ENCODE measurements at places on chromosomes 4 and X.

DNA sequence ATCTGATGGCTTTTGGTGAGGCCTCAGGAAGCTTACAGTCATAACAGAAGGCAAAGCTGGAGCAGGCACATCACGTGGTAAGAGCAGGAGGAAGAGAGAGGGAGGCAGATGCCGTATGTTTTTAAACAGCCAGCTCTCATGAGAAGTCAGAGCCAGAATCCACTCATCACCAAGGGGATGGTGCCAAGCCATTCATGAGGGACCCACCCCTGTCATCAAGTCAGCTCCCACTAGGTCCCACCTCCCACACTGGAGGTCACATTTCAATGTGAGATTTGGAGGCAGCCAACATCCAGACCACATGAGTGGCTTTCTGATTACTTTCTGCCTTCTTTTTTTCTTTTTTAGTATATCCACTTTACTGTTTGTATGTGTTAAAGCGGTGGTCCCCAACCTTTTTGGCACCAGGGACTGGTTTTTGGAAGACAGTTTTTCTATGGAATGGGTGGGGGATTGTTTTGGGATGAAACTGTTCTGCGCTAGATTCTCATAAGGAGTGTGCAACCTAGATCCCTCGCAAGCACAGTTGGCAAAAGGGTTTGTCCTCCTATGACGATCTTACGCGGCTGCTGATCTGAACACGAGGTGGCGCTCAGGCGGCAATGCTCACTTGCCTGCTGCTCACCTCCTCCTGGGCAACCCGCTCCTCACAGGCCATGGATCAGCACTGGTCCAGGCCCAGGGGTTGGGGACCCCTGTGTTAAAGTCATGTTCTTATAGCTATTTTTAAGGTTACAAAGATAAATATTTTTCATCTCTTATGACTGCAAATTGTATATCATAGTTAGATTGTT, 61.7 kb downstream of the SLIT2 start:
- no peak for DNase-seq

- no peak for DNase-seq
Measured at GRCh38 chr4:173522160-173522950, 7.7 kb downstream of the HAND2 start.

DNA sequence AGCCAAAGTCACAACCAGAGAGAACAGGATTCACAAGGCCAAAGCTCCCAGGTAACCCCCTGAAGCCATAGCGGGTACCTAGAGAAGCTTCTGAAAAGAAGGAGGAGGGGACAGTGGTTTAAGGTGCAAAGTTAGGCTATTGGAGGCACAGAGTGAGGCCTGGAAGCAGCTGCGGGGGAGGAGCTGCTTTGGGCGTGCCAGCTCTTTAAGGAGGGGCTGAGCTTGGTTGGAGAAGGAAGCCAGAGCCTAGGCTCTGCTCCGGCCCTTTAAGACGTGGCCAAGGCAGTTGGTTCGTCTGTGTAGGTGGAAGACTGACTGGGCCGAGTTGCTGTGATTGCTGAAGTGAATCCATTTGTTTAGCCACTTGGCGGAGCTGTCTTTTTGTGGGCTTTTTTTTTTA, 1.5 kb downstream of the KLF8 start:
- DNase-seq: no peak

GRCh38 chr4:16090096-16090705, 6.4 kb upstream of the PROM1 start:
- DNase-seq: no peak

DNA sequence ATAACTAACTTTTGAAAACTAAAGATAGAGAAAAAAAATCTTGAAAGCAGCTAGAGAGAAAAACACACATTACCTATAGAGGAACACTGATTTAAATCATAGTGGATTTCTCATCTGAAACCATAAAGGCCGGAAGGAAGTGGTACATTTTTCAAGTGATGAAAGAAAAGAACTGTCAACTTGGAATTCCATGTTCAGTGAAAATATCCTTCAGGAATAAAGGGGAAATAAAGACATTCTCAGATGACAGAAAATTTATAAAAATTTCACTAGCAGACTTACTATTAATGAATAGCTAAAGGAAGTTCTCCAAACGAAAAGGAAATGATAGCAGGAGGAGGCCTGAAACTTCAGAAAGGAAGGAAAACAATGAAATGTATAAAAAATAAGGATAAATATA, 7.6 kb upstream of the JADE3 start:
- DNase-seq: no peak

DNA sequence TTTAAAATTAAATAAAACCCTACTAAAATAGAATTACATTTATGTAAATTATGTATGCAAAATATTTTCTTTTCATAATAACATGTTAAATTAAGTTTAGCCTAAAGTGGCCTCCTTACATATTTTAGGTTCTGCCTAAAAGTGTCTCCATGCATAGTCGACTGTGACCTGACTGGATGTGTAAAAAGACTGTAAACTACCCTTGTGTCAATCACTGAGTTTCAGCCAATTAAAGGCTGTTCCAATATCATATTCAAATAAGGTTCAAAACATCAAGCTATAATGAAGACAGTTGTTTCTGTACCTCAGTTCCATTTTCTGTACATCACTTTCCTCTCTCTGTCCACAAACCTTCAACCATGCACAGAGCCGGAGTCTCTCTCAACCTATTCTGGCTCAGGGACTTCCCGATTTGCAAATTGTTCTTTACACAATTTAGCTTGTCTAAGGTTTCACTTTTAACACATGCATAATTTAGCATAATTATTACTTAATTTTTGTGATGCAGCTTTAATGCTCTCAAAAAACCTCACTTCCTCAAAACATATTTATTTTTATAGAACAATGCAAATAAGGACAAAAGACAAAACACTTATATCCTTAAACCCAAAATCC, 60.1 kb downstream of the SH3RF1 start:
- DNase-seq: no peak

DNA sequence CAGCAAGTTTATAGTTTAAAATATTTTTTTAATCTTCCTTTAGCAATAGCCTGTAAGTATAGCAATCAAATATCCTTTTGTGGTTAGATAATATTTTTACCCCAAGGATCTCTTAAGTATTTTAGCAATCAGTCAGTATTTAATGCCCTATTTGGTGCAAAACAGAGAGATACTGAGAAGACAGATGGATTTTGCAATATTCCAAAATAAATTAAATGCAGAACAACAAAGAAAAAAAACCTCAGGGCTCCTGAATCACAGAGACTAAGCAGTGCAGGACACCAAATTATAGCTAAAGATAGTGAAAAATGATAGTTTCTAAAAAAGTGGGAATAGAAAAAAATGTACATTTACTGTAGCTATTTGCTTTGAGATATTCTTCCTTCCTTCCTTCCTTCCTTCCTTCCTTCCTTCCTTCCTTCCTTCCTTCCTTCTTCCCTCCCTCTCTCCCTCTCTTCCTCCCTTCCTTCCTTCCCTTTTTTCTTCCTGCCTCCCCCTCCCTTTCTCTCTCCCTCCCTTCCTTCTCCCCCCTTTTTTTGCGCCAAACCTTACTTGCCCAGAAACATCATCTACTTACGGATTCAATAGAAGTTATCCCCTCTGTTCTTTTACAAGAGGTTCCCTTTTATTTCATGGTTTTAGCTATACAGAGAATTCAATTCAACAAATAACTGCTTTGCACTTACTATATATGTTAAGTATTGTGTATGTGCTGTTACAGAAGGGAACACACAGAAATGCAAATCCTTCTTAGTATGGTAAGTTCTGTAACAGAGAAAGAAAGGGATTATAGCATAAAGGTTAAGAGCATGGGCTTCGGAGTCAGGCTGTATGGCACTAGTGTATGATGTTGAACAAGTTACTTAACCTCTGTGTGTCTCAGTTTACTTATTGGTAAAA, 219.0 kb downstream of the CPE start:
- DNase-seq: no peak

DNA sequence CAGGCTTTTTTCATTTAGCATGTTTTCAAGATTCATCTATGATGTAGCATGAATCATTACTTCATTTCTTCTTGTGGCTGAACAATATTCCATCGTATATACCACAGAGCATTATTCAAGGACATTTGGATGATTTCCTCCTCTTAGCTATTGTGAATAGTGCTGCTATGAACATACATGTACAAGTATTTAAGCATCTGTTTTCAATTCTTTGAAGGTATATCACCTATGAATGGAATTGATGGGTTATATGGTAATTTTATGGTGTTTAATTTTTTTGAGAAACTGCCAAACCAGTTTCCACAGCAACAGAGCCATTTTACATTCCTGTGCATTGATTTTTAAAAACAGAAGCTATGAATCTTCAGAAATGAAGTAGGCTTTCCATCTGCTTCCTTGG, 36.1 kb upstream of the WDR19 start:
- DNase-seq: no peak

DNA sequence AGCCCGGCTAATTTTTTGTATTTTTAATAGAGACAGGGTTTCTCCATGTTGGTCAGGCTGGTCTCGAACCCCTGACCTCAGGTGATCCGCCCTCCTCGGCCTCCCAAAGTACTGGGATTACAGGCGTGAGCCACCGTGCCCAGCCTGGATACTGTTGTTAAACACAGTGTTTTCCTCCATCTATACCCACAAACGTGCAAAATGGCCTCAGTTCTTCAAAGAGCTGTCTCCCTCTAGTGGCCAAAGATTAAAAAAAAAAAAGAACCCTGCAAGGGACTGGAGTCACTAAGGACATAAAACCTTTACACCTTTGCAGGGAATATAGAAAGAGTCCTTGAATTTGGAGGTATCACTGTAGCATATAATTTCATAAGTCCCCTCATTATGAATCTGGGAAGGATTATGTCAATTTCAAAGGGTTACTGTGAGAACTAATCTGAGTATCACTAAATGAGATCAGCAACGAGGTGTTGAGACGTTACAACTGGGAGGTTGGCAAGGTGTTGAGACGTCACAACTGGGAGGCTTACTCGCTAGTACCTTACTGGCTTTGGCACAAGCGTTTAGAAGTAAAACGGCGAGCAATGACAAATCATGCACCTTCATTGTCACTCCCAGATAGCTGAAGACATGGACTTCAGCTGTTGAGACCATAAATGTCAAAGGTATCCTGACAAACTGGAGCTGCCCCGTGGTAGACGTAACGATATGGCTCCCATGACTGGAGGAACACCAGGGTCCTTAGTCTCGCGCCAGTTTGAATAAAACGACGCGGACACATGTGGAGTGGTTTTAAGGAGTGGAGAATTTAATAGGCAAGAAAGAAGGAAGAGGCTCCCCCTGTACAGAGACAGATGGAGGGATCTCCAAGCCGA, 33.4 kb upstream of the ENPP6 start:
- DNase-seq: no peak

DNA sequence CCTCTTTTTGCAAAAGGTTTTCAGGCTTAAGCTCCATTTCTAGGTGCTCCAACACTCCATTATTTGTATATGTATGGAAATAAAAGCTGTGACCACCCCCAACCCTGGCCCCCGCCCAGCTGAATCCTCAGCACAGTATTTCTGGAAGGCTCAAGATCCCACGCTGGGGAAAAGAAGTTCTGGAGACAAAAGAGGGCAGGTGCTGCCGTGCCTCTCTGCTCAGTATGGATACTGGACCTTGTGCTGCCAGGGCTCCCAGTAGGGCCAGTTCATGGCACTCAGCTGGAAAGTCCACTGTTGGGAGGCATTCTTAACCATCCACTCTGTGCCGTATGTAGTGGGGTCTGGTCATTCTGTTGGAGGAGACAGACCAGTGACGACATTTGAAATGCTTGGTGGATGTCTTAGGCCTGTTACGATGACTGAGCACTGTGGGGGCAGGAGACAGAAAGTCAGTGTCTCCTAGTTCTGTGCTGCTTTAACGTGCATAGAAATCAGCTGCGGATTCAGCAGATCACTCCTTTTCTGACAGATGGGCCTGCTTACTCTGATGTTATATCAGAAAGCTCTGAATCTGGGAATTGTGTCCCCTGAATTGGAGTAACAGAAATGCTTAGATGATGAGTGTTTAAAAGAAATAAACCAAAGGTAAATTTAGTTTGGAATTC, 48.4 kb upstream of the MSANTD1 start:
- no peak for DNase-seq

- DNase-seq: no peak
Measured at GRCh38 chr4:154435895-154436294, 55.7 kb downstream of the DCHS2 start.

DNA sequence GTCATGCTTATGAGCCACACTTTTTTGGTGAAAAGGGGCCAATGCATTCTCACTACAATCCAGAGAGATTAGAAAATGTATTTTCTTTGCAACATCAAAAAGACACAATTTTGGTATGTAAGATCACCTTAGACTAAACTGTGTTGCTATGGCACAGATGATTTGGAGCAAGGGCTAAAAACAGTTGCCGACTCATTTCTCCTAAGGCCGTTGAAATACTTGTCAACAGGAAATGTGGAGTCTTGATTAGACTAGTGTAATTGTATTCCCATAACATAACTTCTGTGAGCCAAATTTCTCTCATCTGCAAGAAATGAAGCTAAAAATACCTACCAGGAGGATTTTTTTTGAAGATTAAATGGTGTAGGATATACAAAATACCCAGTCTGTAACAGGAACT, 2547.7 kb downstream of the ARAP2 start:
- no peak for DNase-seq

GRCh38 chr4:3607690-3608552, 75.7 kb upstream of the LRPAP1 start:
- no peak for DNase-seq

DNA sequence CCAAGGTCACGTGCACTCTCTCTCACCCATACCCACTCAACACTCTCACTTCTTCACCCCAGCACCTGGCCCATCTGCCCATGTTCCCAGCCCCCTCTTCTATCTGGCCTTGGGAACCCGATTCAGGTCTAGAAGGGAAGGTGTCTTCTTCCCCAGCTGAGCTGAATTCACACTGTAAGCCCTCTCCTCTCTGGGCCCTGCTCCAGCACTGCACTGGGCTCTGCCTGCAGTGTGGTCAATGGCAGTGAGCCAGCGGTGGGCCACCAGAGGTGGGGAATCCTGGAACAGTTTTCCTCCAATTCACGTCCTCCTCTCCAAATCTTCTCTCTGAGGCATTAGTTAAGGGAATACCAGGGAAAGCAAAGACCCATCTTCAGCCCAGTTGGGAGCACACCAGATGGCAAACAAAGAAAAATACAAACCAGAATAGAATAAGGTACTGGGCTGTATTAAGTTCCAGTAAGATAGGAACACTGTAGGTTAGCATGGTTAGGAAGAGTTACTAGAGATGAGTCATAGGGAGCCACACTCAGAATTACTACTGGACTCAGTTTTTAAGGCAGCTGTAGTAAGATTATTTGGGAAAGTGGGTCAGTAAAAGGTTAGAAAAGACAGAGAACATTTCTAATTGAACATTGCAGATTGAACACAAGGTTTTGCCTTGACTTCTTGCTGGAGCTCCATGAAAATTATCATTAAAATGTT, 5.0 kb downstream of the AWAT2 start:
- DNase-seq: no peak

All from stimulated activated CD4-positive, alpha-beta T cell treated with anti-CD3 and anti-CD28 coated beads, Interleukin-15, amount 100 ng/mL, for 48 hours (primary cell).